Trophoblast cell (in vitro differentiated cells and primary cell): ENCODE measurements at places on chromosomes 3 and 15.

DNA sequence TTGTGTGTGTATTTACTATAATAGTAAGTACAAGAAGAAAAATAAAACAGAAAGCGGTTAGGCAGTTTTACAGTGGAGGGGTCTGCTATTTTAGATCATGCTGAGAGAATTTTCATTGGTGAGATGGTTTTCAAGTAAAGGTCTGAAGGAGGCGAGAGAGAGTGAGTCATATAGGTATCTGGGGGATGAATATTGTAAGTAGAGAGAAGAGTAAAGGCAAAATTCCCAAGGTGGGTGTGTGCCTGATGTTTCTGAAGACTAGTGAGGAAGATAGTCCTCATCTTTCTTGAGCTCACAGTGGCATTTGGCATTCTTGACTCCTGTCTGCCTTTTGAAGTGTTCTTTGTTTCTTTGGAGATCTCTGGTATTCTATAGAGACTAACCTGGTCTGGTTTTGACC lies 38.6 kb downstream of the CRYBG3 start:
- no peak overlapping the region for H3K27ac ChIP-seq
- no peaks in the 10 kb centered on the region for H3K36me3 ChIP-seq
- H3K4me1 ChIP-seq, result no peaks in the 10 kb centered on the region
- no peak overlapping the region for H3K4me3 ChIP-seq
- H3K27me3 ChIP-seq, result no peaks in the 10 kb centered on the region

DNA sequence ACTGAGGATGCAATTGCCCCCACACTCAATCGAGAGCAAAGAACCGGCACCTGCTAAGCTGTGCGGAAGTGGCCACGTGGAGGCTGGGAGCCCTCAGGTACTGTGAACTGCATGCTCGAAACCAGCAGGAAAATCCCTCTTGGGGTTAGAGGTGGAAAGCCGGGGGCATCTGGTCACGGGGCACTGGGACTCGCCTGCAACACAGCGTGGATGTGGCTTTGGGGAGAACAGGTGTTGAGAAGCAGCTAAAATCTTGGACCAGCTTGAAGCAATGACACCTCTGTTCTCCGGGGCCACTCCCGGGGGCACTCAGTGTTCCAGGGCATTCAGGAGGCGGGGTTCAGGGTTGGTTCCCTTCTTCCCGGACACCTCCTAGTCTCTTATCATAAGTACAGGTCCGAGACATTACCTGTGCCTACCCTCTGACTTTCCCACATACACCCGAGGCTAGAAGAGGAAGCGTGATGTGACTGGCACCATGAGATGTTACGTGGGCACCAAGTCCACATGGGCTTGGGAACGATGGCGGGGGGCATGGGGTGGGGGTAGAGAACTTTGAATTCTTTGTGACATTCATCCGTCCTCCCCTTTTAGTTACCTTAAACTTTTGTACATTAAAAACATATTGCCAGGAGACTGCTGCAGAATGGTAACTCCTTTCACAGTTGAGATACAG lies 172.0 kb downstream of the ADAMTS17 start:
- H3K27ac ChIP-seq, result no peak overlapping the region
- no peak overlapping the region for H3K4me3 ChIP-seq
- H3K4me1 ChIP-seq, result no peaks in the 10 kb centered on the region
- H3K36me3 ChIP-seq, result no peaks in the 10 kb centered on the region
- H3K27me3 ChIP-seq, result no peaks in the 10 kb centered on the region

- H3K4me1 ChIP-seq, result no peaks in the 10 kb centered on the region
- H3K36me3 ChIP-seq, result no peaks in the 10 kb centered on the region
- H3K27me3 ChIP-seq, result no peaks in the 10 kb centered on the region
- no peak overlapping the region for H3K27ac ChIP-seq
- no peak overlapping the region for H3K4me3 ChIP-seq
These were observed 1595.6 kb downstream of the SI start for GRCh38 chr3:163482695-163483094.

GRCh38 chr3:125654526-125654925 lies 59.2 kb upstream of the OSBPL11 start:
- DNase-seq, result no peak
- no peak overlapping the region for H3K4me3 ChIP-seq
- H3K36me3 ChIP-seq, result no peaks in the 10 kb centered on the region
- no peak overlapping the region for H3K27ac ChIP-seq
- H3K27me3 ChIP-seq, result no peaks in the 10 kb centered on the region
- no peaks in the 10 kb centered on the region for H3K4me1 ChIP-seq

- DNase-seq, result no peak
- no peak overlapping the region for H3K27ac ChIP-seq
- H3K36me3 ChIP-seq, result no peaks in the 10 kb centered on the region
- H3K27me3 ChIP-seq, result no peaks in the 10 kb centered on the region
- peaks cover 10% of the 10 kb centered on the region for H3K4me1 ChIP-seq
These were observed 44.4 kb downstream of the ITGA11 start for GRCh38 chr15:68387381-68388143.

GRCh38 chr3:46154311-46154710 lies 53.8 kb downstream of the CCR1 start:
- H3K4me1 ChIP-seq, result peaks cover 2% of the 10 kb centered on the region
- no peak for DNase-seq
- H3K27ac ChIP-seq, result no peak overlapping the region
- no peaks in the 10 kb centered on the region for H3K27me3 ChIP-seq

DNA sequence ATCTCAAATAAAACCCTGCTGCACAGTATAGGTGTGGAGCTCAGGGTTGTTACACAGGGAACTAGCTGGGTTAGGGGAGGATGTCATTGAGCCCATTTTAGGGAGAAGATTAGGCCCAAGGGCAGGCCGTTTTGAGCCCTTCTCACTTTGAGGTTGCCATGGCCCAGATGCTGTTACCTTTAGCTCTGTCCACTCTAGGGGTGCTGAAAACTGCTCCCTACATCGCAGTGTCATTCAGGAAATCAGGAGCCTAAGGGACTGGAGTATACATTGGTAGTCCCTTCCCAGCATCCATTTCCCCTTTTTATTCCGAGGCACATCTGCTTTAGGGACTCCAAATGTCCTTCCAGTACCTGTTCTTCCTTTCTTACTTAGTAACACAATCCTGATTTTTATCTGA lies 79.0 kb upstream of the SELENOK start:
- H3K36me3 ChIP-seq, result no peaks in the 10 kb centered on the region
- H3K4me1 ChIP-seq, result no peaks in the 10 kb centered on the region
- no peak overlapping the region for H3K4me3 ChIP-seq
- H3K27me3 ChIP-seq, result no peaks in the 10 kb centered on the region

DNA sequence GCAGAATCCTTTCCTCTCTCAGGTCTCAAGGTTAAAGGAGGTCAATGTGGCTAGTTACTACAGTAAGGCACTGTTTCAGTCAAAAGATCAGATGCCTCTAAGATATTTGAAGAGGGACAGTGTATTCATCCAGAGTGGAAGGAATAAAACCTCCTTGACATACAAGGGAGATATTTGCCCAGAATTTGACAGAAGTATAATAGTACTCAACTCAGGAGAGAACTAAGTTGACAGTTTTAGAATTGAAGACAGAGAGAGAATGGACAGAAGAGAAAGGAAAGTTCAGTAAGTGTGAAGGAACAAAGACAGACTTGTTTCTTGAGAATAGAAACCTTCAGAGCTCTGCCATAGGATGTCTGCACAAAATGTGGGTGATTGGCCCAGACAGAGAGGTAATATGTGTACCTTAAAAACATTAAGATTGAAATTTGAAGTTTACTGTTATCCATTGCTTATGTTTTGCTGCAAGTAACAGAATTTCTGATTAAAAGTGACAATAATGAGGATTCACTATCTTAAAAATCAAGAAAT lies 507.1 kb downstream of the IGSF11 start:
- no peak for DNase-seq
- no peaks in the 10 kb centered on the region for H3K4me1 ChIP-seq
- no peaks in the 10 kb centered on the region for H3K36me3 ChIP-seq
- no peaks in the 10 kb centered on the region for H3K27me3 ChIP-seq
- no peak overlapping the region for H3K4me3 ChIP-seq

DNA sequence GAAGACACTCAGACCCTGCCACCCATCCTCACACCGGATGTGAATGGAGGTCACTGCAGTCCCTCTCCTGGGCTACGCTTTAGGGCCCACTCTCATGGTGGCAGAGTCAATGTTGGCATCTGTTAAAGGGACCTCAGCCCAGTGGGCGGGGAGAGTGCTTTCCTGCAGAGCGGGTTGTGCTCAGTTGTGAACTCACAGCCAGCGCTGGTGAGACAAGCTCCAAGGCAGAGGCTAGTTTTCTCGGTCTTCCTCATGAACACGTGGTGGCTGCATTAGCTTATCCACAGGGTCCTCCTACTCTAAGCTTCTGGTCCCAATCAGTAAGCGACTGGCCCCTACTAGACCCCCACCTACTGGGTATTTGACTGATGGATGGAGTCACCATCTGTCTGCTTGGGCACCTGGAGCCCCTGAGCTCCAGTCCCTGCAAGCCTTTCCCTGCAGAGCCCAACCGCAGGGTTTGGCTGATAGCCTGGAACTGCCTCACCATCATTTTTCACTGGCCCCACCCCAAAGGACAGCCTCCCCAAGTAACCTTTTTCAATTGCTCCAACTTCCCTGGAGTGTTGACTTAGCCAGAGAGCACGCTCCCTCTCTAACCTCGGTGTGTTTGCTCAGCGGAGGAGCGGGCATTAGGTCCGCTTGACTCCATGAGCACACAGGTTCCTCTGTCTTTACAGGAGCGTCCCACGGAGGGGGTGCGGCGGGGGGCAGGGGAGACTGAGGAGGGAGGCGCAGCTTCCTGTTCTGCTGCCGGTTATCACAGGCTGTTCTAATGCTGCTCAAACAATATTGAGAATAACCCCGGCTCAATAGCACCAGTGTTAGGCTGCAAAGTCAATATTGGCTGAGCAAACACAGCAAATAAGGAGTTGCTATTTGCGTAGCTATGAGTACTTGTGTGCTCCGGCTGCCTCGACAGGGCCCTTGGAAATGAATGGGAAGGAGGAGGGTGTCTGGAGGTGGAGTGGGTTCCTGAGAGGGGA lies 141.7 kb downstream of the RPLP1 start:
- no peak for DNase-seq
- H3K36me3 ChIP-seq, result no peaks in the 10 kb centered on the region
- H3K4me3 ChIP-seq, result no peak overlapping the region
- H3K4me1 ChIP-seq, result peaks cover 5% of the 10 kb centered on the region
